ENCODE measurements at places on chromosomes 11 and 22.

- peak; percentile 85 for DNase-seq
Measured at GRCh38 chr22:31036671-31037550, 44.2 kb upstream of the SMTN start.

- DNase-seq, result no peak
Measured at GRCh38 chr22:32836280-32837123, 35.0 kb downstream of the TIMP3 start.

GRCh38 chr11:574632-575312, 1.5 kb upstream of the PHRF1 start:
- DNase-seq, result peak; percentile 90

- DNase-seq, result no peak
Measured at GRCh38 chr11:90512846-90513245, 290.0 kb upstream of the CHORDC1 start.

- no peak for DNase-seq
Measured at GRCh38 chr22:35697142-35697541, 20.5 kb upstream of the APOL5 start.

GRCh38 chr11:36364551-36365325, 68.7 kb downstream of the PRR5L start:
- no peak for DNase-seq

GRCh38 chr11:93481279-93481678, 61.9 kb downstream of the SMCO4 start:
- DNase-seq, result no peak

GRCh38 chr11:80315200-80315599, 874.4 kb upstream of the TENM4 start:
- DNase-seq, result no peak

- DNase-seq, result no peak
Measured at GRCh38 chr11:92455210-92455790, 230.7 kb downstream of the FAT3 start.

- DNase-seq, result peak; percentile 85
Measured at GRCh38 chr11:68340784-68341556, 28.6 kb downstream of the LRP5 start.

DNA sequence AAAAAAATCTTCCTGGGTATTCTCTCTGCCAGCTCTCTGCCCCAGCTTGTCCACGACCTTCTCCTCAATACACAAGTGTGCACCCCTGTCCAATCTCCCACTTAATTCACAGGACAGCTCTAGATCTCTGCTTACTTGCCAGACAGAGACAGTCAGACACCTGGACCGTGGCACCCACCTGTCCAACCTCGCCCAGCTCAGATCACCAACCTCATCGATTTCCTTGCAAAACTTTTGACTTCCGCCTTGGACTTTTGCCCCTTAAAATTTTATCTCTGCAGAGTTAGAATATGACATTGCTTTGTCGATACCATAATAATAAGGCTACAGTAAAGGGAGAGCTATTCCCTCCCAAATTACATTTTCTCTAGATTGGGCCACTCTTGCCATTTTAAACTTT, 10.4 kb downstream of the LMF2 start:
- no peak for DNase-seq

GRCh38 chr22:47444746-47445065, 682.3 kb downstream of the TBC1D22A start:
- no peak for DNase-seq

GRCh38 chr11:10594407-10594806, 25.9 kb upstream of the LYVE1 start:
- no peak for DNase-seq

DNA sequence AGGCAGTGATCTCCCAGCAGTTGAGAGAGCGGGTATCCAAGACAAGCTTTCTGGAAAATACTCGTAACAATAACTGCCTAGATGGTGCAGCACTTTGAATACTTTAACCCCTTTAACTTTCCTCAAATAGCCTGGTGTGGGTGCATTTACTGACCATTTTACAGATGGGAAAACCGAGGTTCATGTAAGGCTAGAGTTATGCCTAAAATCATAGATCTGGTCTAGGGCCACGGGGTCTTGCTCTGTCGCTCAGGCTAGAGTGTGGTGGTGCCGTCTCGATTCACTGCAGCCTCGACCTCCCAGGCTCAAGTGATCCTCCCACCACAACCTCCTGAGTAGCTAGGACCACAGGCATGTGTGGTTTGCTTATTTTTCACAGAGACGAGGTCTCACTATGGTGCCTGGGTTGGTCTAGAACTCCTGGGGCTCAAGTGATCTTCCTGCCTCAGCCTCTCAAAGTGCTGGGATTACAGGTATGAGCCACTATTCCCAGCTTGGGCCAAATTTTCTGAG, 269.2 kb upstream of the SYN3 start:
- no peak for DNase-seq

DNA sequence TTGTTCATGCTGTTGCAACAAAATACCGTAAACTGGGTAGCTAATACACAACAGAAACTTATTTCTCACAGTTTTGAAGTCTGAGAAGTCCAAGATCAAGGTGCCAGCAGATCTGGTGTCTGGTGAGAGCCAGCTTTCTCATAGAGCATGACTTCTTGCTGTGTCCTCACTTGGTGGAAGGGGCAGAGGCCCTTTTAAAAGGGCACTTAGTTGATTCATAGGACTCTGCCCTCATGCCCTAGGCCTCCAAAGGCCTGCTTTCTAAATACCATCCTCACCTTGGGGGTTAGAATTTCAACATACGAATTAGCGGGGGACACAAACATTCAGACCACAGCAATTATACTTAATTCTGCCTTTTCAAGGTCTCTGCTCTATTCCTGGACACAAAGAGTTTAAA, 52.3 kb upstream of the FDX1 start:
- no peak for DNase-seq

- DNase-seq, result peak; percentile 69
Measured at GRCh38 chr11:134333312-134333711, 1.5 kb downstream of the GLB1L2 start.

DNA sequence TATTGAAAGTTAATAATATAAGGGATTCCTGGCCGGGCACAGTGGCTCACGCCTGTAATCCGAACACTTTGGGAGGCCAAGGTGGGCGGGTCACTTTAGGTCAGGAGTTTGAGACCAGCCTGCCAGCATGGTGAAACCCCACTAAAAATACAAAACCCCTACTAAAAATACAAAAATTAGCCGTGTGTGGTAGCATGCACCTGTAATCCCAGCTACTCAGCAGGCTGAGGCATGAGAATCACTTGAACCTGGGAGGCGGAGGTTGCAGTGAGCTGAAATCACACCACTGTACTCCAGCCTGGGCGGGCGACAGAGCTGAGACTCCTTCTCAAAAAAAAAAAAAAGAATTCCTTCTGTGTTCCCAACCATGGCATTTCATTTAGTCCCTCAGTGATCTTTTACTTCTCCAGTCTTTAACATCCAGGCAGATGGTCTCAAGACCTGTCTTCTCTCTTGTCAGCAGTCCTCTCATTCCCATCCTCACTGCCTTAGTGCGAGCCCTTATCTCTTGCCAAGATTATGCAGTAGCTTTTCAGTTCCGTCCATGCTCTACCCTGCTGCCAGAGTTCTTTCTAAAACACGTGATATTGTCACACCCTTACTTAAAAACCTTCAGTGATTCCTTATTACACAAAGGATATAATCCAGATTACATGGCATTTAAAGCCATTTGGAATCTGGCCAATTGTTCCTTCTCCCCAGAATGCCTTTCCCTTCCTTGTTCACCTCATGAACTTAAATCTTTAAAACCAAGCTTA, 17.9 kb downstream of the RTN3 start:
- DNase-seq, result no peak

- DNase-seq, result no peak
Measured at GRCh38 chr11:58801974-58802545, 42.4 kb downstream of the GLYATL2 start.

DNA sequence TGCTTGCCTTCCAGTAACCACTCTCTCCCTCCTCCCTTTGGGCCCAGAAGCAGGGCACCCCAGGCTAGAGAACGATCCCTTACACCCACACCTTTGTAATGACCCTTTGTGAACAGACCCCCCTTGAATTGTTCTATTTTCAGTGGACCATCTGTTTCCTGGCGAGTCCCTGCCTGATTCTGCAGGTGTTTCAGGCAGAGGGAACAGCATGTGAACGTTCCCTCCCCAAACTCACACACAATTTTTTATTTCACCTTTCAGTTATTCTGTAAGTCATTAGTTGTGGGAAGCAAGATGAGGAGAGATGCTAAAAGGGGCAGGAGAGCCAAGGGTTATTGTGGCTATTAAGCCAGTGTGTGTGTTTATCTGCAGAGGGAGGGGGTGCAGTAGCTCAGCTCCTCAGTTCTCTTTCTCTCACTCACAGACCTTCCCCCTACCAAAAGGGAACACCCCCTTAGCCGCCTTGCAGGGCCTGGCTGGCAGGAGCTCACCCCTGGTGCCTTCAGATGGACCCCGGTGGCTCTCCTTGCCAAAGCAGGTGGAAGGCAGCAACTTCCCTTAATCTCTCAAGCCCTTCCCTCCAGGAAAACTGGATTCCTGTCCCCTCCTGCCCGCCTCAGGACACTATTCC, 64.8 kb upstream of the SPON1 start:
- no peak for DNase-seq

- peak; percentile 38 for DNase-seq
Measured at GRCh38 chr22:39614442-39614841, 43.9 kb downstream of the CACNA1I start.

- DNase-seq, result no peak
Measured at GRCh38 chr11:61717286-61718033, 35.0 kb upstream of the MYRF start.

- no peak for DNase-seq
Measured at GRCh38 chr11:123586568-123586967, 67.9 kb downstream of the SCN3B start.

DNA sequence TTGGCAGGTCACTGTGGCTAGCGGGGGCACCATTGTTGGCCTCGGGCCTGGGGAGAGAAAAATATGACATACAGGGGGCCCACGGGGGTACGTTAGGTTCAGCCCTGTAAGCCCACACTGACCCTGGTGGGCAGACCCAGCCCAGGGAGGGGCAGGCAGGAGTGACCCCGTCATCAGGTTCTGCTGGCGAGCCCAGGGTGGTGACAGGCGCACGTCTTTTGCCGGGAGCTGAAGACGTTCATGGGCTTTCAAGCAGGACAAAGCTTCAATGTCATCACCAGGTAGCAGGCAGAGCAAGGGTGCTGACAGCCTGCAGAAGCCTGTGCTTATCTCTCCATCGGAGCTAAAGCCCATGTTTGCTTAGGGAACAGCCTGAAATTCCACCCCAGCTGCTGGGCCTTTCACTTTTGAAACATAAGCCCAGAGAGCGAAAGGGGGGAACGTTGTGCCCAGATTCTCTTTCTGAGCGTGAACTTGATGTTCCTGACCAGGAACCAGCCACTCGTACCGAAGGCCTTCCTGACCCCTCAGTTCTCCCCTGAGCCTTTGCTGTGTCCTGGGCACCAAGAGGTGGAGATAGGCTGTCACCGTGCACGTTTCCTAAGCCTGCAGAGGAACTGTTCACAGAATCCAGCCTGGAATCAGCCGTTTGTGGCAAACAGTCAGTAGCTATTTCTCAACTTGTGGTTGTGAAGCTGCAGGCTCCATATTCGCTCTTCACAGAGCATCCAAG, 74.0 kb upstream of the ATXN10 start:
- DNase-seq, result peak; percentile 51

DNA sequence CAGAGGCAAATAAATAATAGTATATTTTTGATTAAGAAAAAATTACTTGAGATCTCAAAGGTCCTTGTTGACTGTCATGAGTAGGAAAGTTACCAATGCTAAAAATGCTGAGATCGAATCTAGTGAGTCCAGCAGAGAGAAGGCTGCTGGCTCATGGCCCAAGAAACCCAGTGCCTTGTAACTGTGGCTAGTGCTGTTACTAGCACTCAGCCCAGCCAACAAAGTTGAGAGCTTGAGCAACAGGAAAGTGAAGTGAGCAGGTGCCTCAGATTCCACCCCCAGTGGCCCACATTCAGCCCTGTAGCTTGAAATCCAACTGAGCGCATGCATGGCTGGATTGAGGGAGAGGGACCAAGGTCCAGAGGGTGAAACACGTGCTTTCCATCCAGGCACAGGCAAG, 398.2 kb downstream of the SHANK2 start:
- DNase-seq, result no peak

DNA sequence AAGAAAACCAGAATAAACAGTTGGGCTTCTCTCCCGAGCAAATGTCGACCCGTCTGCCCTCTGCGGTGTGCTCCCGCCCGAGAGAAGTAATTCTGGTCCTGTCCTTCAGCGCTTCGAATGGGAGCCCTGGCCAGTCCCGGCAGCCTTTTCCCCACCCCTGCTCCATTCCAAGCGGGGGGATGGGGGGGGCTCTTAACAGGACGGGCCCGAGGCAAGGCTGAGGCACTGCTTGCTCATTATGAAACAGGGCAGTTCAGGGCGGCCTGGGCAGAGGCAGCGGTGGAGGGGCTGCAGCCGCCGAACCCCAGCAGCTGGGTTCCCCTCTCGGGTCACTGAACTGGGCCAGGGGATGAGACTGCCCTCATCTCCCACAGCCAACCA, 9.1 kb downstream of the BACE1-AS start:
- DNase-seq, result peak; percentile 53

DNA sequence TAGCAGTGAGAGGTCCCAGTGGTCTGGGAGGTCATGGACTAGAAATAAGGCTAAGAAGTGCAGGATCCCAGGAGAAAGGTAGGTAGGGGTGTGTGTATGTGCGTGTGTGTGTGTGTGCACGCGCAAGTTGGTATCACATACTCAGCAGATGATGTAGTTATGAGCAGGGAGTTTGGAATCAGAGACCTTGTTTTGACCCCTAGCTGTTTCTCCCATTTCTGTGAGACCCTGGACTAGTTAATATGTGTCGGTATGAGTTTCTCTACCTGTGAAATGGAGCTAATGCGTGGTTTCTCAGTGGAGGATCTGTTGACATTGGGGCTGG, 1.3 kb downstream of the SERPING1 start:
- DNase-seq, result peak; percentile 74

GRCh38 chr11:92644595-92645445, 324.6 kb upstream of the MTNR1B start:
- no peak for DNase-seq

DNA sequence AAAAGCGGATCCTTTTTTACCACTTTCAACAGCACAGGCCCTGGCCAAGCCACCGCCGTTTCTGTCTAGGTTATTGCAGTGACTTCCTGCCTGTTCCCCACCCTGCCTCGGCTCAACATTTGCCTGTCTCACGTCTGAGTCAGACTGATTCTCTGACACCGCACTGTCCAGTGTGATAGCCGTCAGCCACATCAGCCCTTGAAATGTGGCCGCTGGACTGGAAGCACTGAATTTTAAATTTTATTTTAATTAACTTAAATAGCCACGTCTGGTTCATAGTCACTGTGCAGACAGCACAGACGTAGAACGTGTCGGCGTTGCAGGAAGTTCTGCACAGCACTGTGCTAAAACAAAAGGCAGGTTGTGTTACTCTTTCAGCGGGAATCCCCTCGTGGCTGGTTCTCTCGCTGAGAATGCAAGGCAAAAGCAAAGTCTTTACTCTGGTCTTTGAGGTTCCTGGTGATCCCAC, 56.3 kb upstream of the ADSL start:
- DNase-seq, result no peak

DNA sequence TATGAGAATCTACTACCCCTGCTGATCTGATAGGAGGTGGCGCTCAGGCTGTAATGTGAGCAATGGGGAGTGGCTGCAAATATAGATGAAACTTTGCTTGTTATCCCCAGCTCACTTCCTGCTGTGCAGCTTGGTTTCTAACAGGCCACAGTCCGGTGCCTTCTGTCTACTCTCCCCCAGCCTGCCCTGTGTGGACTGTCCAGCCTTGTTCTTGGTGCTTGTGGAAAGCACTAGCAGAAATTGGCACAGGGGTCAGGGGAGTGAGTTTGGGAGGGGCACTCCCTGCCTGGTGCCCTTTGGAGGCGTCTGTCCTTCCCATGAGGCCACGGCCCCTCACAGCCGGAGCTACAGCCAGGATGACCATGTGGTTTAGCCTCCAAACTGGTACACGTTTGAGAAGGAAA, 14.3 kb downstream of the MOV10L1 start:
- DNase-seq, result no peak

- no peak for DNase-seq
Measured at GRCh38 chr11:117928446-117929141, 608 bp downstream of the TMPRSS13 start.
